ENCODE measurements at places on chromosomes 6 and 20.

DNA sequence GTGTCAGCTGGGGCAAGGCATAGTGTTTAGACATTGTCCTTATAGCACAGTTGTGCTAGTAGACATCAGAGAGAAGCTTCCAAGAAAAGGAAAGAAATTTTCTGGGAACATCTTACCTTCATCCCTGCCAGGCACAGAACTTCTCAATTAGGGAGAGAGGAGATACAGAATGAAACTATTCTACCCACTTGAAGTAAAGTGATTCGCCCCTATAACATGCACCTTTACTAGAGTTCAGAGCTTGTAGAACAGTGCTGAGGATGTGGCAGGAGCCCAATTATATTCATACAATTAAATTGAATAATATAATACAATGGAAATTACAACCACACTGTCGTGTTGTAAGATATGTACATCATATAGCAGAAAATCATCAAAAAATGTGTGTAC, 1063.9 kb upstream of the CITED2 start:
- no peak for DNase-seq

DNA sequence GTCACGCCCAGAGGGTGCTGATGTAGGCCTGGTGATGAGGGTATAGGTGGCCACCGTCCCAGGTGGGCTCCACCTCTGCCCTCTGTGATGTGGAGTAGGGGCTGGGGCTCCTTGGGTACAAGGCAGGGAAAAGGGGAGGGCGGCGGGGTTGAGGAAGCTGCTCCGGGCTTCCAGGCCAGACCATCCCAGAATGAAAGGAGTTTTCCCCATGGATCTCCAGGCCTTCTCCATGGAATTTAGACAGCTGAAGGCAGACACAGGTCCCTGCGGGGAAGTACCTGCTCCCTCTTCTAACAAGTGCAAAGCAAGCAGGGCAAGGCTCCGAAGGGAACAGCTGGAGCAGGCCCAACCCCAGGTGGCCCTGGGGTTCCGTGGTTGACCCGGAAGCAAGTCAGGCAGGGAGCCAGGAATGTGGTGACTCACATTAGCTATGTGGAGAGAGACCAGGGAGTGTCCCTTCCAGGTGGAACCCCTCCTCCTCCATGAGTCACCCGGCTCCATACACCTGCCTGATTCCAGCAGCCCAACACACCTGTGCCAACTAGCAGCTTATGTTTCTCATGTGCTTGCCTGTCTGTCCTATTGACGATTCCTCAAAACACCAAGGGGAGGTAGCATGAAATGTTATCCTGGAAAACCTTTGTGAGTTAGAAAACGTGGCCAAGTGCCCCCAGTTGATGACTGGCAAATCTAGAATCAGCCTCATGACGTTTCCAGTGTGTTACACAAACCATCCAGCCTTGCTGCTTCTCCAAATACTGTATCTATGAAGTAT, 59.7 kb upstream of the SNX9 start:
- DNase-seq = peak; percentile 99

DNA sequence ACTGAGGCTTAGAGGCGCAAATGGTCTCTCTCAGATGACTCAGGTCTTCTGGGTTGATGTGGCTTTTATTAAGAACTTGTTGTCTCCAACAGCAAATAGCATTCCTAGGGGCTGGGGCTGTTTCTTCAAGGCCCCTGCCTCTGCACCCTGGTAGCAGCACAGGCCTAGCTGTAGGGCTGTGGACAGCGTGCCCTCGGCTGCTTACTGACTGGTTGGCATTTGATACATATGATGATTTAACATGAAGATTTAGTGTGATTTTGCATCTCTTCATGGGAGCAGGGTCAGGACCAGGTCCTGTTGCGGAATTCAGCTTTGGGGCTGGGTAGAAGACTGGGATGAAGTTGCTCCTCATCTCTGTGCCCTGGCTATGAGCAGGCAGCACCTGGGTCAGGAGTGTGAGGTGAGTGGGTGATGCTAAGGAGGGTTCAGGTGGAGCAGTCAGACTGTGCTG, 24.3 kb upstream of the IER3 start:
- DNase-seq = no peak

DNA sequence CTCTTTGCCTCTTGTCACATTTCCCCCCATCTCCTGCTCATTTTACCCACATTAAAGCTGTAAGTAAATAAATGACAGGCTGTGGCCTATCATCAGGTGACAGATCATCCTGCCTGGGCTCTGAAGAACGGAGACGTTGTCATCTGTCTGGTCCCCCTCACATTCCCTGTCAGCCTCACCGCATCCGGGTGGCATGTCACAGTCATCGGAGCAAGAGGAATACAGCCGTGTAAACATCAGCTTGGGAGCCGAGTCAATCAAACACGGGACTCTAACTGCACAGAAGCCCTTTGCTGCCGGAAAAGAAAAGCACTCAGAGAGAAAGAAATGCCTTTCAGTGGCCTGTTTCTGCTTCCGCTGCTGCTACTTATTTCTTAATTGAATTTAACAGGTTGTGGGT, 371.9 kb upstream of the ID4 start:
- no peak for DNase-seq

GRCh38 chr6:68628161-68628560, 6.9 kb upstream of the ADGRB3 start:
- DNase-seq = no peak

GRCh38 chr6:84317463-84317862, 90.0 kb upstream of the CEP162 start:
- no peak for DNase-seq

DNA sequence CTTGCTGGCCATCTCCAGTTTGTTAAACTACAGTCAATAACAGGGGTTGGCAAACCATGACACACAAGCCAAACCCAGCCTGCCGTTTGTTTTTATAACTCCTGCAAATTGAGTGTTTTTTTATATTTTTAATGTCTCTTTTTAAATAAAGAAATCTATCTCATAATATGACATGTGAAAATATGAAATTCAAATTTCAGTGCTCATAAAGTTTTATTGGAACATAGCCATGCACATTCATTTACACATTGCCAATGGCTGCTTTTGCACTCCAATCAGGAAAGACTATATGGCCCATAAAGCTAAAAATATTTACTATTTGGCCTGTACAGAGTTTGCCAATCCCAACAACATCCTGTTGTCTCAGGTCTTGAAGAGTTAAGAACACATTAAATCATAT, 129.0 kb upstream of the SRSF6 start:
- no peak for DNase-seq

DNA sequence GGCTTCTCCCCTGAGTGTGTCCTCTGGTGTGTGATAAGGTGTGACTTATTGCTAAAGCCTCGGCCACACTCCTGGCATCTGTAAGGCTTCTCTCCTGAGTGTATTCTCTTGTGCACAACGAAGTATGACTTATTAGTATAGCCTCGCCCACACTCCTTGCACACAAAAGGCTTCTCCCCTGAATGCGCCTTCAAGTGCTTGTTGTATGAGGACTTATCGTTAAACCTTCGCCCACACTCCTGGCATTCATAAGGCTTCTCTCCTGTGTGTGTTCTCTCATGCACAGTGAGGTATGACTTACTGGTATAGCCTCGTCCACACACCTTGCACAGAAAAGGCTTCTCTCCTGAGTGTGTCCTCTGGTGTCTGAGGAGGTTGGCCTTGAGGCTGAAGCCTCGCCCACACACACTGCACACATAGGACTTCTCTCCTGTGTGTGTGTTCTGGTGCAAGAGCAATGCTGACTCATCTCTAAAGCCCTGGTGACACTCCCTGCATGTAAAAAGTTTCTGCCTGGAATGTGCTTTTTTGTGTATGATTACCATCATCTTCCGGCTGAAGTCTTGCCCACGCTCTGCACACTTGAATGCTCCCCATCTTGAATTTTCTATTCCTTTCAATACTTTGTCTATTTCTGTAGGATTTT, 20.4 kb downstream of the ZNF337 start:
- DNase-seq = no peak

DNA sequence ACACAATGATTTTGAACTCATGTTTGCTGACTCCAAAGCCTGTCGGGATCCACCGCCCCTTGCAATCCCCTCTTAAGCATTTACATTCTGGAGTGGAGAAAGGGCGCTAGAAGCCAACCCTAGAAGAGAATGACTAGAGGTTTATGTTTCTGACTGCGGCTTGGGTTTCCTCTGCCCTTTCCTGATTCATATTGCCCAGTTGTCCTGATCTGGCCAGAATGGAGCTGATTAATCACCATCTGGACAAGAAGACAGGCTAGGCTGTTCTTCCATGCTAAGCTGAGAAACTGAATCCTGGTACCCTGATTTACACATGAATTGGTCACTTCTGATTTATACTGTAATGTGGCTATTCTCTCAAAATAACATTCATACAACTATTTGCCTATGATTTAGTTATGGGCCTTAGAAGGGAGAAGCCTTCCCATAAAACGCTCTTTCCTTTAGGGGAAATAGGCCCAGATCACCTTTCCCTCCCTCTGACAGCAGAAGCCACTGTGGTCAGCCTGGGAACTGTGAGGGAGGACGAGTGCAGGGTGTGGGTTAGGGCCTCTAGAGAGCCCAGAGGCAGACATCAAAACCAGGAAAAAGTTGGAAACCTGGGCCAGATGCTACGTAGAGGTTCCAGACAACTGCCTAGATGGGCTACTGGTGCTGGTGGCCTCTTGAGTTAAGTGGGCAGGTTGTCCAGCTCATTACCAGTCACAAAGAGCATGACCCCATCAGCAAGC, 199.2 kb upstream of the PRDM1 start:
- DNase-seq = no peak

GRCh38 chr6:100613656-100614055, 148.9 kb upstream of the SIM1 start:
- DNase-seq = no peak

- DNase-seq = no peak
Observed at GRCh38 chr20:4856022-4856755, 134.5 kb downstream of the PRND start.

DNA sequence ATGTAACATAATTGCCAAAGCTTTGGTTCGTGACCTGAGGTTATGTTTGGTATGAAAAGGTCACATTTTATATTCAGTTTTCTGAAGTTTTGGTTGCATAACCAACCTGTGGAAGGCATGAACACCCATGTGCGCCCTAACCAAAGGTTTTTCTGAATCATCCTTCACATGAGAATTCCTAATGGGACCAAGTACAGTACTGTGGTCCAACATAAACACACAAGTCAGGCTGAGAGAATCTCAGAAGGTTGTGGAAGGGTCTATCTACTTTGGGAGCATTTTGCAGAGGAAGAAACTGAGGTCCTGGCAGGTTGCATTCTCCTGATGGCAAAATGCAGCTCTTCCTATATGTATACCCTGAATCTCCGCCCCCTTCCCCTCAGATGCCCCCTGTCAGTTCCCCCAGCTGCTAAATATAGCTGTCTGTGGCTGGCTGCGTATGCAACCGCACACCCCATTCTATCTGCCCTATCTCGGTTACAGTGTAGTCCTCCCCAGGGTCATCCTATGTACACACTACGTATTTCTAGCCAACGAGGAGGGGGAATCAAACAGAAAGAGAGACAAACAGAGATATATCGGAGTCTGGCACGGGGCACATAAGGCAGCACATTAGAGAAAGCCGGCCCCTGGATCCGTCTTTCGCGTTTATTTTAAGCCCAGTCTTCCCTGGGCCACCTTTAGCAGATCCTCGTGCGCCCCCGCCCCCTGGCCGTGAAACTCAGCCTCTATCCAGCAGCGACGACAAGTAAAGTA, 547 bp upstream of the ESR1 start:
- DNase-seq = no peak

GRCh38 chr20:53175135-53175780, 203.1 kb downstream of the TSHZ2 start:
- no peak for DNase-seq

- DNase-seq = no peak
Observed at GRCh38 chr6:5158180-5158579, 73.0 kb downstream of the PPP1R3G start.

Data from breast epithelium (tissue), 4 donors.